ENCODE measurements at places on chromosomes 1 and 21.

GRCh38 chr1:115479055-115479482 is 141.0 kb upstream of the NGF start:
- DNase-seq: no peak

DNA sequence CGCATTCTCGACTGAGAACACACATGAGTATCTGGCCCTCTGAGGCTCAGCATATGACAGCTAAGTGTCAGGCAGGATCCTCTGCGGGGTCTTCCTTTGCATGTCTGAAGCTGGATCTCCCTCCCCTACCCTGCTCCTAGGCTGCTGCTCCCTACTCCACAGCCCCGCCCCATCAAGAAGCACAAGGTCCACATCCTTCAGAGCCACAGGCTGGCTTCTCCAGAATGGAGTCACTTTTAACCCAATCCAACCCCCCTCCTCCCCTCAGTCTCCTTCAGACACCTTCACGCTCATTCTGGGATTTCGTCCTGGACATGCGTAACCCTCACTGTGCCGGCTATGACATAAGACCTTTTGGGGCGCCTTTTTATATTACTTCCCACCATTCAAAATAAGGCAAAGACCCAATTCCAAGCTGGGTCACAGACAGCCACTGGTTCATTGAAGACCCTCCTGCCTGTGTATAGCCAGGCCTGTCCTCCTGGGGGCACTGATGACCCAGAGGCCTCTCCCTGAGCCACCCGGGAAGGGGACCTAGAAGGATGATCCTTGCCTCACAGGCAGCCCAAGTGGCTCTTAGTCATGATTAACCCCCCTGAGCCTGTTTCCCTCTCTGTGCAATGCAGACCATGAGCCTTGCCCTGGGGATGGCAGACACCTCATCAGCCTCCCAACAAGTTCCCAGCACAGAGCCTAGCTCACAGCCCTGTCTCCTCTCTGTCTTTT is 4.7 kb downstream of the ADGRB2 start:
- DNase-seq: no peak

GRCh38 chr1:55276671-55277376 is 61.7 kb upstream of the USP24 start:
- DNase-seq: no peak

DNA sequence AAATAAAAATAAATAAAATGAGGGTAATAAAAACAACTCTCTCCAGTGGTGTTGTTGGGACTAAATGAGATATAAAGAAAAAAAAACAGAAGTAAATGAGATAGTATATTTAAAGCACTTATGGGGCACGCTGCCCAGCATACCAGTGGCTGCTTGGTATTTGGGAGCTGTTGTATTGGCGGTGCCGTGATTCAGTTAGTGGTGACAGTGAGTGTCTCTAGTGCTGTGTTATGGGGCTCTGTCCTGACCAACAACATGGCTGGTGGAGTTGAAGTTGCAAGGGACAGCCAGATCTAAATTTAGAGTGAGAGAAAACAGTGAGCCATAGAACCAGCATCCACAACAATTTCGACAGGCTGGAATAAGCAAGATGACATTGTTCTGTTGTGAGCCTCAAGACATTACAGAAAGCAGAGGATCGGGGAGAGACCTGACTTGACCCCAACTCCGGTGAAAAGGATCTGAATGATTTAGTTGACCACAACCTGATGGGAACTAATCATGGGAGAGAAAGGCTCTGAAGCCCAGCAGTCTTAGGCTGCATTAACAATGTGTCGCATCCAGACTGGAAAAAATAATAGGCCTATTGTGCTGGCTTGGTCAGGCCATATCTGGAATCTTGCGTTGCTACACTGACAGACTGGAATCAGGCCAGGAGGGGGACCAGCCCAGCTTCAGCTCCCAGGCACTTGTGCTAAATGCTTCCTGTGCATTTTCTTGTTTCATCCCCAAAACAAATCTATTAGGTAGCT is 2.4 kb upstream of the MFSD2A start:
- no peak for DNase-seq

GRCh38 chr1:72435025-72435424 is 152.7 kb upstream of the NEGR1 start:
- DNase-seq: no peak
